ENCODE measurements at places on chromosomes 7 and 10. TPM values are rescaled to one million over a fixed set of nuclear protein-coding genes. Genes with fewer than 3 reads are reported as not detected.

- no peak for DNase-seq
These were observed 139.8 kb upstream of the ZEB1 start for GRCh38 chr10:31179091-31179680.

DNA sequence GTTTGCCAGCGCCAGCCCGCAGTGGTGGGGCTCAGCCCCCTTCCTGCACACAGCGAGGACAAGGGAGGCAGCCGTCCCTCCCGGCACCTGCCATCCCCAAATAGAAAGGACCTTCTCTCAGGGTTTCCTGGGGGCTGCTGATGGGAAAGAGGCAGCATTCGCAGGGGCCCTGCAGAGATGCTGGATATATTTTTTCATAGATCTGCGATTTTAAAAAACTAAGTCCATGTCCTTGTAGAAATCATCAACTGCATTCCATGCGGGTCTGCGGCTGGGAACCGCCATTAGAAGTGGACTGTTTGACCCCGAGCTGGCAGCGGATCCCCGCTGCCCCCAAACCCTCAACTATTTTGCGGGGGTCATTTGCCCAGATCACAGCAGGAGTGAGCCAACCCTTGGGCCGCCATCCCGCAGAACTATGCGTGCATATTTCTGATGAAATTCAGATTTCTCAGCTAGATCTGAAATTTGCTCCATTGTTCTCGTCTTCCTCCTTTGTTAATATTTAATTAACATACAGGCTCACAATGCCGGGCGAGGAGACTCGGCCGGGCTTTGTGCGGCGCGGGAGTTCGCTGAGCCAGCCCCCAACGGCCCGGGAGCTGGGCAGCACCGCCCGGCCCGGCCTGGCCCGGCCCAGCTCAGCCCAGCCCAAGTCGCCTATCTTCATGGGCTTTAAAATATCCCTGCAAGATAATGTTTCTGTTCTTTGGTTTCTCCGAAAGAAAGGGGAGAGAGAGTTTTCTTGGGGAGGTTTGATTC, 2.0 kb downstream of the EN2 start:
- DNase-seq = no peak

KCNIP2 gene
- 0.67 TPM for total RNA-seq

DNA sequence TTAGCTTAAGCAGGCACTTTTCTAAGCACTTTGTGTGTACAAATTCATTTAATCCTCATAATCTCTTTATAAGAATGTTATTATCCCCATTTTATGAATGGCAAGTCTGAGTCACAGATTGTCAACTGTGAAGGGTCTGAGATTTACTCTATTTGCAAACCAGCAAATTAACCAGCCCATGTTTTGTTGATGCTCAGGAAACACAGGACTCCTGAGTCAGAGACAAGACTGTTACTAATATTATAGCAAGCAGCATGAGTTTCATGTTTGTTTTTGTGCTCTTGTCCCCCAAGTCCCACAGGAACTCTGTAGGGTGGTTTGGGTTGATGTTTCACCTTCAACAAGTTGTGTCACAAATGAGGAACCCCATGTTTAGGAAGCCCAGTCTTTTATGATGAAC, 182.0 kb upstream of the PPP1R3A start:
- DNase-seq = no peak

DNA sequence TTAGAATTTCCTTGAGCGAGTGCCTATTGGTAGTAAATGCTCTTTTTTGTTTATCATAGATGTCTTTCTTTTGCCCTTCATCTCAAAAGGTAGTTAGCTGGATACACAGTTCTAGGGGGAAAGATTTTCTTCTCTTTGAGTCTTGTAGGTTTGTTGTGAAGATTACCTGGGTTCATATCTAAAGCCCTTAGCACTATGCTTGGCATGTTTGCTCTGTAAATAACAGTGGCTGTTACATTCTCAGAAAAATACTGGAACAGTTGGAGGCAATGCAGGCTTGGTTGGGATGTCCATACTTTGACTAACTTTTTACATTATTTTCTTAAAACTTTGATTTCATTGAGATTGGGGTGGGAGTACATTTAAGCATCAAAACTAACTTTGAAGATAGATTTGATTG, 144.0 kb downstream of the AUTS2 start:
- DNase-seq = no peak

CHST3 gene
- 27.0 TPM for total RNA-seq

- no peak for DNase-seq
These were observed 71.3 kb downstream of the OSBPL3 start for GRCh38 chr7:24908727-24909126.

PALD1 gene
- total RNA-seq = under 0.01 TPM

DNA sequence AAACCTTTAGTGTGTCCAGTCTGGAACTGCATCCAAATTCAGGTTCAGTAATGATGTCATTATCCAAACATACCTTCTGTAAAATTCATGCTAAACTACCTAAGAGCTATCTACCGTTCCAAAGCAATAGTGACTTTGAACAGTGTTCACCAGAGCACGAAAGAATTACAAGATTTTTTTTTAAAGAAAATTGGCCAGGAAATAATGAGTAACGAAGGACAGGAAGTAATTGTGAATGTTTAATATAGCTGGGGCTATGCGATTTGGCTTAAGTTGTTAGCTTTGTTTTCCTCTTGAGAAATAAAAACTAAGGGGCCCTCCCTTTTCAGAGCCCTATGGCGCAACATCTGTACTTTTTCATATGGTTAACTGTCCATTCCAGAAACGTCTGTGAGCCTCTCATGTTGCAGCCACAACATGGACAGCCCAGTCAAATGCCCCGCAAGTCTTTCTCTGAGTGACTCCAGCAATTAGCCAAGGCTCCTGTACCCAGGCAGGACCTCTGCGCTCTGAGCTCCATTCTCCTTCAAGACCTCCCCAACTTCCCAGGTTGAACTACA, 694 bp upstream of the FAS start:
- peak; percentile 72 for DNase-seq
